Omental fat pad (tissue), 4 donors: ENCODE measurements at places on chromosomes 3 and 15. TPM values are rescaled to one million over a fixed set of nuclear protein-coding genes. Genes with fewer than 3 reads are reported as not detected.

Gene VGLL3
- total RNA-seq: 50.1 TPM

Gene ARGFX
- total RNA-seq: not detected

- no peak for DNase-seq
Observed at GRCh38 chr3:142117056-142117851, 32.1 kb downstream of the TFDP2 start.

GRCh38 chr3:78690766-78691165 lies 1077.0 kb downstream of the ROBO1 start:
- DNase-seq: no peak

GRCh38 chr3:52399593-52399992 lies 45.3 kb downstream of the SEMA3G start:
- no peak for DNase-seq

GRCh38 chr3:150840802-150841515 lies 64.3 kb downstream of the MINDY4B start:
- DNase-seq: no peak

DNA sequence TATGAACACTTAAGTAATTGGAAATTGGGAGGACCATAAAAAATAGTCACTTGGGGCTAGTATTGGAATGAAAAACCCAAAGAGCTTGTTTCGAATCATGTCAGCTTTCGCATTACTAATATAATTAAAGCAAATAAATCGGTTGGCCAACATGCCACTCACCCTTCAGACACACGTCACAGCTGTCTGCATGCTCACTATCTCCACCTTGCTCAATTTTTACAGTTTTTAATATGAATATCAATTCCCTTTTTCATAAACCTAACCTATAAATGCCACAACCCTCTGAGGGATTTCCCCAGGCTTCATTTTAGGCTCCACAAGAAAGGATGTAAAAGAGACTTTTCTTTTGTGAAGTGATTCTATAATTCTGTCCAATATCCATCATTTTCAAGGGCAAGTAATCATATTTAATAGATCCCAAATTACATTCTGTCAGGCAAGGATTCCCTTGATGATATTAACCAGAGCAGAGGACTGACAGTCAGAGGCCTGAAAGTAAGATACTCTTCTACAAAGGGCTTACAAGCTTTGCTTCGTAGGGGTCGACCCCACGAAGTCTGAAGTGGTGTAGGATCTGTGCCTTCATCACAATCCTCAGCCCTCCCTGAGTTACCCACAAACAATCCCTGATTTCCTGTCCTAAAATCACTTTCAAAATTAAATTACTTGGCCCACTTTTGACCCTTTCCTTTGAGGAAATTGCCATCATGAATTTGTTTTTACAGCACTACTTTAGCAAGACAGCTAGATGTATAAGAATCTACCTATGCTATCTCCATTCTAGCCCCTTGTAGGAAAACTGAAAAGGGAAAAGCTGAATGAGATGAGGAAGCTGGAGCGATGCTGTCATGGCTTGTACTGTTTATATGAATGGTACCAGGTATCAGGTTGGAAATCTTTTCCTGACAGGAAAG lies 44.5 kb downstream of the NANOGP8 start:
- DNase-seq: no peak

GRCh38 chr15:65077981-65078352 lies 1.4 kb downstream of the KBTBD13 start:
- no peak for DNase-seq
